ENCODE measurements at places on chromosomes 7 and 10. TPM values are rescaled to one million over a fixed set of nuclear protein-coding genes. Genes with fewer than 3 reads are reported as not detected.

Gene AVPI1
- total RNA-seq, result 1.5 TPM

GRCh38 chr10:114652402-114653368 lies 5.4 kb downstream of the ABLIM1 start:
- no peak overlapping the region for H3K27ac ChIP-seq
- no peaks in the 10 kb centered on the region for H3K36me3 ChIP-seq
- H3K4me3 ChIP-seq, result no peak overlapping the region
- no peak for DNase-seq
- no peaks in the 10 kb centered on the region for H3K27me3 ChIP-seq
- H3K4me1 ChIP-seq, result no peaks in the 10 kb centered on the region

DNA sequence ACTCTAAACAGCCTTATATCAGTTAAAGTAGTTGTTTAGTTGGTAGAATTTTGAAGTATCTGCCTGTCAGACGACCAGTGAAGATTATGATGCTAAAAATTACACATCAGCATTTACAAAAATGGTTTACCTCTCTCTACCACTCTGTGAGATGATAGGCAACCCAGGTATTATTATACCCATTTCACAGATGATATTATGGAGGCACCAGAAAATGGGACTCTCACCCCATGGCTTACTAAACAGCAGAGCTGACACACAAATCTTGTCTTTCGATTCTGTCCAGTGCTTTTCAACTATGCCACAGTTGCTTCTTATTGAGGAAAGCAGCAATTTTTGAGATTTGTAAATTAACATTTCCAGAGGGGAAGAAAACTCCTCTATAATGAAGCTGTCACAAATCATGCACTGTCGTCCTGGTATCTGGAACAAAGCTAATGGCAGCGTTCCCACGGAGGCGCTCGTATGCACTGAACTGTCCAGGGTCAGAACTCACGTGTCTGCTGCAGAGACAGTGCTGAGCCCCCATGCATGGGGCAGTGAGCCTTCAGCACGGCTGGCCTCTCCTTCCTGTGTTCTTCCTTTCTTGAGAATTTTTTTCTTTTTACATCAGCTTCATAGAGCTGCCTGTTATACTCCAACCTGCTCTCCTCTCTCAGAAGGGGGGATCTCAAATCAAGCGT lies 381.1 kb downstream of the SDK1 start:
- DNase-seq, result no peak
- no peak overlapping the region for H3K4me3 ChIP-seq
- H3K27ac ChIP-seq, result no peak overlapping the region

GRCh38 chr10:83764666-83765065 lies 374.6 kb upstream of the GHITM start:
- H3K36me3 ChIP-seq, result no peaks in the 10 kb centered on the region
- H3K27ac ChIP-seq, result no peak overlapping the region
- DNase-seq, result no peak
- no peaks in the 10 kb centered on the region for H3K27me3 ChIP-seq

GRCh38 chr7:128809363-128809762 lies 17.6 kb downstream of the CCDC136 start:
- H3K36me3 ChIP-seq, result no peaks in the 10 kb centered on the region
- H3K4me3 ChIP-seq, result no peak overlapping the region
- H3K4me1 ChIP-seq, result no peaks in the 10 kb centered on the region

DNA sequence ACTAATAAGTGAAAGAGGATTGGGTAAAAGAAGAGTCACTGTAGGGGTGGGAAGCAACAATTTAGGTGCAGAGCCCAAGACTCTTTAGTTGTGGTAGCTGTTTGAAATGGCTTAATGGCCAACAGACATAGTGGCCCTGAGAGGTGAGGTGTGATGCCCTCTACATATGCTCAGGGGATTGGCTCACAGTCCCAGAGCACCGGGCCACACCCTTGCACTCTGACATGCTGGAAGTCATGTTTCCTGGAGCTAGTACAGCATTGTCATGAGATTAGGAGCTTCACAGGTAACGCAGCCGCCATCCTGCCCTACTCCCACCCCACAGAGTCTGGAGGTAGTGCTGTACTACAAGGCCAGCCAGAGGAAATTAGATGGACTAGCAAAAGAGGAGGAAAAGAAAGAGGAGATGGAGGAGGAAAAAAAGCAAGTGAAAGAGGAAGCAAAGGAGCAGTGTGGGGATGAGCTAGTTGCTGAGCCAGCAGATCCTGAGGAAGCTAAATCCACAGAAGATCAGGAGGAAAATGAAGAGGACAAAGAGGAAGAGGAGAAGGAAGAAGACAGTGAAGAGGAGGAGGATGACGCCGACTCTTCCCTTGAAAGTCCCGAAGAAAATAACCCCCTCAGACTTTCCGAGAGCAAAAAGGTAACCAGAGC lies 14.8 kb upstream of the FLNC start:
- H3K27ac ChIP-seq, result no peak overlapping the region
- no peaks in the 10 kb centered on the region for H3K36me3 ChIP-seq
- no peak for DNase-seq

Data from activated naive CD4-positive, alpha-beta T cell treated with anti-CD3 and anti-CD28 coated beads for 36 hours (primary cell).